NCI-H226 (cell line): ENCODE measurements at places on chromosomes 3 and 15.

DNA sequence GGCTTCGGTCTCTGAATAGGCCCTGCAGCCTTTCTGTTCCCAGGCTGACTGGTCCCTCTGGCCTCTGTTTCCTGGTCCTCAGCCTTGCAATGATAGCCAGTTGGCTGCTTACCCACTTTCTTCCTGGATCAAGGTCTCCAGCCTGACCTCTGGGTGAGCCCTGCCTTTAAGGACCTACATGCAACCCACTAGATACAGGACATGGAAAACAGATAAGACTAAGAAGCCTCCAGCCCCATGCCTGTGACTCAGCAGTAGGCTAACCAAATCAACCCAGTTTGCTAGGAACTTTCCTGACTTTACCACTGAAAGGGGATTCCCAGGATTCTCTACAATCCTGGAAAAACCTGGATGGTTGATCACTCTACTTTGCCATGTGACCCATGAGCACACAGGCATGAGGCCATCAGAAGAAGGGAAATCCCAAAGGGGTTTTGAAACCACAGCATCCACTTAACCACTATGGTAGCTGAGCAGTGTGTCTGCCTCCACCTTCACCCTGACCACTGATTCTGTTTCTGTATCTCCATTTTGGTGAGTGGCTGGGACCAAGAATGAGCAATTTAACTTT lies 188.1 kb downstream of the CHST2 start:
- DNase-seq = peak; percentile 96

DNA sequence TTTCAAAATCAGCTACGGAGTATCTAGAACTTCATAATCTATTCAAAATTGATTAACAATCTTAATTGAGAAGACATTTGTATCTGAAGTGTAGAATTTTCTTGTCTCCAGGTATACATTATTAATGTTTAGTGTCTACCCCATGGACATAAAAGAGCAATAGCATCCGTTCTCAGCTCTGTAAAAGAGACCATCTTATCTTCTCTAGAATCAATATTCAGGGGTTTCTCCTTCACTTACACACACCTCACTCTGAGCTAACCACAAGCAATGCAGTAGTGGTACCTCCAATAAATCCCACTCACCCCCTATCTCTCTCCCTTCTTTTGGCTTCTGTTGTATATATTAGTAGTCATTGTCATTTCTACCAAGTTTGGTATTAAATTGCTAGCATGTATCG lies 16.2 kb downstream of the MBNL1 start:
- DNase-seq = no peak

GRCh38 chr3:127484601-127485388 lies 105.7 kb downstream of the TPRA1 start:
- peak; percentile 63 for DNase-seq

GRCh38 chr15:30030345-30030744 lies 52.4 kb upstream of the GOLGA8J start:
- DNase-seq = no peak

GRCh38 chr3:194472290-194472920 lies 14.4 kb downstream of the ATP13A3 start:
- DNase-seq = peak; percentile 19

DNA sequence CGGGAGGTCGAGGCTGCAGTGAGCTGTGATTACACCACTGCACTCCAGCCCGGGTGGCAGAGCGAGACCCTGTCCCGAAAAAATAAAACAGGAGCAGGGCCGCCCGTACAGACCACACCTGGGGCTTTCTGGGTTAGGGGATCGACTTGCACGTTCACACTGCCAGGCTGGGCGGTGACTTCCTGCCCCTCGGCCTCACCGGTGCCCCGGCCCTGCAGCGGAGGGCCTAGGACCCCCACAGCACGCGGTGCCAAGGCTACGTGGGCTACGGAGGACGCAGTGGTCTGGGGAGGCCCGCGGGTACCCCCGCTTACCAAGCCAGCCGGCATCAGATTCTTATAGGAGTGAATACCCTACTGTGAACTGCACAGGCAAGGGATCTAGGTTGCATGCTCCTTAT lies 11.6 kb upstream of the TTC14 start:
- no peak for DNase-seq

DNA sequence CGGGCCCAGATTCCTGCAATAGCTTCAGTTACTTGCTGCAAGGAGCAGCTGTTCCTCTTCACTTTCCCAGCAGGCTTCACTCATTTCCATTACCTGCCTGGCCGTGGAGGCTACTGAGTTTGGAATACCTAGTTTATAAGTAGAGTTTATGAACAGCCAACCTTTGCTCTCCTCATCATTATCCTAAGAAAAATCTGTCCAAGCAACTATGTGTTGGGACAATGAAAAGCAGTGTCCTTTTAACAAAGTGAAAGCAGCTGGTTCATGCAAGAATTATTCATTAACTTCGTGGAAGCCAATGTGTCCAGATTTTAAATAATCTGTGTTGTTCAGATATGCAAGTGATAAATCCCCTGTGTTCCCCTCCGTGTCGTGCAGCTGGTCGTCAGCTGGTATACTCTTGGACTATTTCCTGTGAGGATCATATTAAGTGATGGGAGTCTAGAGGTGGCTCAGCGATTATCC lies 39.3 kb upstream of the SSR3 start:
- no peak for DNase-seq

DNA sequence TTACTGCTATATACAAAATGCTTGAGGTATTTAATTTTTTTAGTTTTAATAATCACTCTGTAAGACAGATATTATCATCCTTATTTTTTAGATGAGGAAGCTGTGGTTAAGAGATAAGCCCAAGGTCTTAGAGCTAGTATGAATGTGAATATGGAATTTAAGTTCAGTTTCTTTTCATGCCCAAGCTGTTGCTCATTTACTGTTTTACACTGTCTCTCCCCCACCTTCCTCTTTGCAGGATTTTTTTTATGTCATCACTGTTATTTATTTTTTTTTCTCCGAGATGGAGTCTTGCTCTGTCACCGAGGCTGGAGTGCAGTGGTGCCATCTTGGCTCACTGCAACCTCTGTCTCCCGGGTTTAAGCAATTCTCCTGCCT lies 22.5 kb downstream of the MAP2K5 start:
- peak; percentile 42 for DNase-seq

DNA sequence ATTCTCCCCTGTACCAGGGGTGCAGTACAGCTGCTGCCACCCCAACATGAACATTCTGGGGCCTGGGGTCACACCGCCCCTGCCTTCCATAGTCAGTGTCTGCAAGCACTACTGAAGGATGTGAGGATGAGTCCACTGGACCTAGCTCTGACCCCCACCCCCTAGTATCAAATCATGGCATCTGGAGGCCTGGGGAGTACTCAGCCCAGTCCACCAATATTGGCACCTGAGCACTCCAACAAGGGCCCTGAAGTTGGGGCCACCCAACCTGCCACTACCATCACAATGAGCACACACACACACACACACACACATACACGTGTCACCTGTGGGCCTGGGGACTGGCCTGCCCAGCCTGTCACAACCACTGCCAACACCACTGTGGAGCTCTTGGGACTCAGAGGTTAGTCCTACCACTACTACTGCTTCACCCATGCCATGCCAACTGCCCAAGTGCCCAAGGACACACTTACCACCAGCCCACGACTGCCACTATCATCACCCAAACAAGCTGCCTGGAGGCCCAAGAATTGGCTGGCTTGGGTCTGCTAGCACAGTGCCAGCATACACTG lies 253.9 kb downstream of the MCTP2 start:
- DNase-seq = no peak

GRCh38 chr15:62552444-62552843 lies 387.4 kb upstream of the C2CD4B start:
- DNase-seq = peak; percentile 43

GRCh38 chr3:124812291-124813265 lies 74.6 kb downstream of the ITGB5 start:
- no peak for DNase-seq

GRCh38 chr15:94080416-94080815 lies 150.9 kb upstream of the MCTP2 start:
- no peak for DNase-seq

DNA sequence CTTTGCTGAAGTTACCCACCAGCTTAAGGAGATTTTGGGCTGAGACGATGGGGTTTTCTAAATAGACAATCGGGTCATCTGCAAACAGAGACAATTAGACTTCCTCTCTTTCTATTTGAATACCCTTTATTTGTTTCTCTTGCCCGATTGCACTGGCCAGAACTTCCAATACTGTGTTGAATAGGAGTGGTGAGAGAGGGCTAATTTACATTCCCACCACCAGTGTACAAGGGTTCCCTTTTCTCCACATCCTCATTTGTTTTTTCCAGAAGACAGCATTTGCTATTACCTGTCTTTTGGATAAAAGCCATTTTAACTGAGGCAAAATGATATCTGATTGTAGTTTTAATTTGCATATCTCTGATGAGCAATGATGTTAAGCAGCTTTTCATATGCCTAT lies 329.9 kb upstream of the TPRG1 start:
- no peak for DNase-seq

DNA sequence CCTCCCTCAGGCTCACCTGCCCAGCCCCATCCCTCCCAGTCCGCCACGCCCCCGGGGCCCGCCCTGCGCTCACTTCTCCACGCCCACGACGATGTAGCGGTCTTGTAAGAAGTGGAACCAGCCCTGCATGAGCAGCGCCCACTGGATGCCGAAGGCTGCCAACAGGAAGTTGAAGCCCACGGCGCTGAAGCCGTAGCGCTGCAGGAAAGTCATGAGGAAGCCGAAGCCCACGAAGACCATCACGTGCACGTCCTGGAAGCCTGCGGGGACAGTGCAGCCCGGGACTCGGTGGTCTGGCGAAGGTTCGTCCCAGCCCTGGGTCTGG lies 9.7 kb downstream of the RHCG start:
- no peak for DNase-seq

DNA sequence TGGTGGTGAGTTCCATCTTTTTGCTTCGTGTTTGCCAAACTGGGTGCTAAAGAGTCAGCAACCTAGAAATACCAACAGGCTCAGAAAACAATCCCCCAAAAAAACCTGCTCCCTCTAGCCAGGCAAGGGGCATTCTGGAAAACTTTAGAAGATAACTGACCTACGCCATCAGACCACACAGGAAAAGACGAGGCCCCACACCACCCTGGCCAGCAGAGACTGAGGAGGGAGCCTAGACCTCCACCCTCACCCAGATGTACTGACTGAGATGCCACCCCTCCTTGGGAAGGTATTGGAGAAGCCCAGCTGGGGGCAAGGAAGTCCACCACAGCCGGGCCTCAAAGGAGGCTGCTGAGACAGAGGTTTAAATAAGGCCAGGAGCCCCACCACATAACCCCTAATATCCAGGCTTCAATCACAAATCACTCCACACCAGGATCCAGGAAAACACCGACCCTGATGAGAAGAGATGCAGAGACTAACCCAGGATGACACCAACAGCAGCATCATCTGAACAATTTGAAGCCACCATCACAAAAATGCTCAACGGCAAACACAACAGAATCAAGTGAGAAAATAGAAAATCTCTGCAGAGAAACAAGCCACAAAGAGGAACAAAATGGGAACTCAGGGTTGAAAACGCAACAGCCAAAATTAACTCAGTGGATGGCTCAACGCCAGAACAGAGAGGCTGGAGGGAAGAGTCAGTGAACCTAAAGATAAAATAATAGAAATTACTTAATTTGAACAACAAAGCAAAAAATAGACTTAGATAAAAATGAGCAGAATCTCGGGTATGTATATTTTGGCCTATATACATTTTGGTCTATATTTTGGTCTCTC lies 61.0 kb downstream of the TPRA1 start:
- DNase-seq = no peak

- DNase-seq = no peak
These were observed 5.7 kb downstream of the IFRD2 start for GRCh38 chr3:50286322-50287227.

DNA sequence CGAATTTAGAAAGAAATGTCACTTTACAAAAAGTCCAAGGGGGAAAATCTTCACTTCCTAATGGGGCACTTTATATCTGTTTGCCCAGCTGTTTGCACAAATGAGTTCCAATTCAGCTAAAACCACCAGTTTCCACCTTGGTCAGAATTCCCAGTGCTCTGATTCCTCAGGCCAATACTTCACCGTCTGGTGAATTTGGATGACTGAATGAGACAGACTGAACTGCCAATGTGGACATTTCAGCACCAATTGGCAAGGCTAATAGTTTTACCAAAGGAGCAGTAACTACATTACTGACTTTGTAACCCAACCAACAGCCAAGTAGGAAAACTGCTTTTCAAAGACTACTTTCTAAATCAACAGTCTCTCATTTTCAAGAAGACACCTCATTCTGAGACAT lies 51.8 kb downstream of the ABI3BP start:
- no peak for DNase-seq

DNA sequence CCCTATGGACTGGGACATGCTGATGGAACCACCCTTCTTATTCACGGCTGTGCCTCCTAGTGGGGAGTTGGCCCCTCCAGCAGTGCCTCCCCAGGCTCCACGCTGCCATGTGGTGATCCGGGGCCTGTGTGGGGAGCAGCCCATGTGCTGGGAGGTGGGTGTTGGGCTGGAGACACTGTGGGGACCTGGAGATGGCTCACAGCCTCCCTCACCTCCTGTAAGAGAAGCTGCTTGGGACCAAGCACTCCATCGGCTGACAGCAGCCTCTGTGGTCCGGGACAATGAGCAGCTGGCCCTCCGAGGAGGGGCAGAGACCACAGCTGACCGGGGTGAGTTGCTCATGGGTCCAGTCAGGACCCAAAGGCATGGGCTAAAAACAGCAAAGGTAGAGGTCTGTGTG lies 9.1 kb downstream of the ALG3 start:
- DNase-seq = no peak

GRCh38 chr3:126361211-126361610 lies 4.0 kb upstream of the KLF15 start:
- no peak for DNase-seq
